Right cardiac atrium (tissue), 5 donors: ENCODE measurements at places on chromosomes 5 and 9. TPM values are rescaled to one million over a fixed set of nuclear protein-coding genes. Genes with fewer than 3 reads are reported as not detected.

DNA sequence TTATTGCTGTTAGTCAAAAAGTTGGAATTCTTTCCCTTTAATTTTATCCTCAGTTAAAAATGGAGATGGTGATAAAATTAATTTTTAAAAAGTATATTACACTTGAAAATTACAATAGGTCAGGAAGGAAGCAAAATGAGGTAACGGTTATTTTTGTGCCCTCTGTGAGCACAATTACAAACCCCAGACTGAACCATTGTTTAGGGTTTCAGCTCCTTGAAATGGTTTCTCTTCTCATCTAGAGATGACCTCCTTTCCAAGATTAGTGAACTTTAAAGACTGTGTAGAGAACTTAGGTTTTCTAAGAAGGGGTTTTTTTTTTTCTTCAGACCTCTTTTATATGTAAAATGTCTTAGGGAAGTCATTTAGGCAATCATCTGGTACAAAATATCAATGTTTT lies 126.2 kb upstream of the CHD1 start:
- no peak for DNase-seq

F2RL2 gene
- 0.11 TPM for total RNA-seq

- DNase-seq, result no peak
Observed at GRCh38 chr5:172064358-172064757, 57.9 kb upstream of the FBXW11 start.

- no peak for DNase-seq
Observed at GRCh38 chr5:77974576-77974975, 198.4 kb upstream of the TBCA start.

DNA sequence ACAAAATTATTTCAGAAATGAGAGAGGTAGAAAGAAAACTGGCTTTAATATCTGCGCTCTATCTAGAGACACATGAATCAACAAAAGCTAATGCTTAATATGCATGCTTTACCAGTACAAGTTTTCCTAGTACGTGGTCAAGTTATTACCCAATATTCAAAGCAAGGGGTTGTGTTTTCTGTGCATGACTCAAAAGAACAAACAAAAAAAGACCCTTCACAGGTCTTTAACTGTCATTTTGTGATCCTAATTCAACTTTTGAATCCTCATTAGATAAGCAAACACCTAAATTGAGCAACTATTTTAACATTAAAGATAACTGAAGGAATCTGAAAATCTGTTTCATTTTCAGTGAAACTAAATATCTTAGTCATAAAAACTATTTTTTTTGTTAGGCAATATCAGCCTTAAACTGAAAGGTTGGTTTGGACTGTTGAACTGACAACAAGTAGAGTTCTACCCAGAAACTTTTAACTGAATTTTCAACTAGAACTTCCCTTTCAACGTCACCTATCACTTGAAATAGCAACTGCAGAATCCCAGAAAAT lies 12.5 kb downstream of the ST8SIA4 start:
- no peak for DNase-seq

ADAMTSL1 gene
- 3.0 TPM for total RNA-seq

PTGS1 gene
- total RNA-seq, result 28.6 TPM

DNA sequence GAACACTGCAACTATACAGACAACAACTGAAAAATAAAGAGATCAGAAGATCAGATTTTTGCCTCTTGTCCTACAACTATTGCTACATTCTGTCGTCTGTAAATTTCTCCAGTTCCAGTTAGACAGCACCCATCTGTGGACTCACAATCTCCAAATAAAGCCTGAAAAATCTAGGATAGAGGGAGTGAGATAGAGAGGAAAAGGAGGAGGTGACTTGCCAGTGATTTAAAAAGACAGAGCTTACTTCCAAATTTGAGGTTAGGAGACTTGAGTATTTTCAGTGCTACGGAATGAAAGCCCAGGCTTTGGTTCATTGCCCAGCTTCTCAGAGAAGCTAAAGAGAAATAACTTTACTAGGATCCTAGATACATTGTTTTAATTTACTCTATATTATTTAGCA lies 63.6 kb downstream of the PTCD2 start:
- no peak for DNase-seq

- no peak for DNase-seq
Observed at GRCh38 chr9:130387398-130387797, 57.4 kb upstream of the ASS1 start.

DNA sequence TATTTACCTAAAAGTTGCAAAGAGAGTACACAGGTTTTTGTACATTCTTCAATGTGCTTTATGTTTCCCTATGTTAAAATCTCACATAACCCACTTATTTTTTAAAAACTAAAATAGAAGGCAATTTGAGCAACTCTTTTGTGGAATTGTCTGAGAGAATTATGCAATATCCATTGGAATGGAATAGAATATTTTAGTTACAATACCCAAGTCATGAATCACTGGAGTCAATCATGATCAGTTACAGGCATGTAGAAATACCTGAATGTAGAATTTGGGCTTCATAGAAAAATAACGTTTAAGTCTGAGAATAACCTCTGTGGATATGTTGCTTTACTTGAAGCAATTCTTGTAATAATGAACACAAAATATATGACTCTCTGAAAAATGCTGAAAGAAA lies 143.3 kb downstream of the FGF10 start:
- no peak for DNase-seq

DNA sequence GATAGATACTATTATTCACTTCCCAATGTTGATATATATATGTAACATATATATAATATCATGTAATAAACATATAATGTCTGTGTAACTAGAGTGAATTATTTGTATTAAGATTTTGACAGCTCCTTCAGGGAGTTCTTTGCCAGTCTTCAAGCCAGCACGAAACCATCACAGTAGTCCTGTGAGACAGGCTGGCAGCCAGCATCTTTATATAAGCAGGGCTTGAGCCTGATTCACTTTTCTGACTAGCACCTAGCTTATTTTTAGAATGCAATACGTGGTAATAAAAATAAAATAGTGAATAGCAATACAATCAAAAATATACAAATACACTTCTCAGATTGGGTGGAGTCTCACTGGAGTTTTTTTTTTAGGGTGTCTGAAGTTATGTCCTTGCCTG lies 20.7 kb upstream of the GDA start:
- DNase-seq, result no peak

PLPPR1 gene
- total RNA-seq, result not detected

DNA sequence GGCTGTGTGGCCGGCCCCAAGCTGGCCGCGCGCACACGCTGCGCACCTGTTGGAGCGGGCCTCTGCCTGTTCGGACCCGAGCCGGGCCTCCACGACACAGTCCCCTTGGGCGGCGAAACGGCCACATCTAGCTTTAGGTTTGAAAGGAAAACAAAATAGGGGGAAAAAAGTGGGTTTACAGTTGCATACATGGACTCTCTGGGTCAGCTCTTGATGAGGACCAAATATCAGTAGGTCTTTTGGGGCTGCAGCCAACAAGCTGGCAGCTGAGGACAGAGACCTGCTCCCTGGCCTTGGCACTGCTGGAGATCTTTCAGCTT lies 20.7 kb downstream of the IGIP start:
- no peak for DNase-seq

DNA sequence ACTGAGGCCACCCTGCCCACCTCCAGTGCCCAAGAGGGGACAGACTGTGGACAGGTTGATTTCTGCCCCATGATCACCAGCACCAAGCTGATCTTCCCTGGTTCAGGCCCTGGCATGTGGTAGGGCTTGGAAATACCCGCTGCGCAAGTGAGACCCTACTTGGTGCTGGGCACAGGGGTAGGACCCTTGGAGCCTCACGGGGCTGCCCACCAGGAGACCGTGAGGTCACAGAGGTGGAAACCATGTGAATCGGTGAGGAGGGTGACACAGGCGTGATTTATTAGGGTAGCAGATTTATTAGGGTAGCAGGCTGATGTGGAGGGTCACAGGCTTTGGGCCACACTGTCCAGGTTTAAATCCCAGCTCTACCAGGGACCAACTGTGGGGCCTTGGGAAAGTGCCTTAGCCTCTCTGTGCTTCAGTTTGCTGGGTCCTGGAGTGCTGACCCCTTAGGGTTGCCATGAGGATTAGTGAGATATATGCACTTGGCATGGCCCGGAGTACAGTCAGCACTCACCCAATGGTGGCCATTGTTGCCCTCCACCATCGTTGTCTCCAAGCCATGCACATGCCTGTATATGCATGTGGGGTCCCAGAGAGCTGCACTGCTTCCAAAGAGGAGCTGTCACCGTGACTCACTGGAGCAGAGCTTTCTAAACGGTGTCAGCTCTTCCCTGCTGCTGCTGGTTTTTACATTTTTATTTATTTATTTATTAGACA lies 20.9 kb upstream of the DUSP1 start:
- no peak for DNase-seq

FIBCD1 gene
- 0.20 TPM for total RNA-seq

RNF208 gene
- total RNA-seq, result 21.9 TPM

FGF10 gene
- total RNA-seq, result 1.4 TPM

GRCh38 chr5:124061663-124062062 lies 549.7 kb downstream of the CSNK1G3 start:
- no peak for DNase-seq

DNA sequence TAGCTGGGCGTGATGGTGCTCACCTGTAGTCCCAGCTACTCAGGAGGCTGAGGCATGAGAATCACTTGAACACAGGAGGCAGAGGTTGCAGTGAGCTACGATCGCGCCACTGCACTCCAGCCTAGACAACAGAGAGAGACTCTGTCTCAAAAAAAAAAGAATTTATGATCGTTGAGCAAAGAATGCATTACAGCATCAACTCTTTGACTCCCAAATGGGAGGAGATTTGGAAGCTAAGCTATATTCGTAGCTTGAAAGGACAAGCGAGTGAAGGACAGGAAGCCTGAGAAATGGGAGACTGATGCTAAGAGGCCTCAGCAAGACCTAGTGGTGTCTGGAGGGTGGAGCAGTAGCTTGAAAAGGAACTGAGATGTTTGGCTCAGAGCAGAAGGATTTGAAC lies 10.3 kb upstream of the CCIN start:
- DNase-seq, result peak; percentile 64

GRCh38 chr9:134460896-134461295 lies 134.6 kb downstream of the RXRA start:
- peak; percentile 7 for DNase-seq

GABRA1 gene
- total RNA-seq, result not detected

ABLIM3 gene
- 185 TPM for total RNA-seq

IL4 gene
- not detected for total RNA-seq

- DNase-seq, result no peak
Observed at GRCh38 chr5:55535199-55535905, 588 bp upstream of the PLPP1 start.

DNA sequence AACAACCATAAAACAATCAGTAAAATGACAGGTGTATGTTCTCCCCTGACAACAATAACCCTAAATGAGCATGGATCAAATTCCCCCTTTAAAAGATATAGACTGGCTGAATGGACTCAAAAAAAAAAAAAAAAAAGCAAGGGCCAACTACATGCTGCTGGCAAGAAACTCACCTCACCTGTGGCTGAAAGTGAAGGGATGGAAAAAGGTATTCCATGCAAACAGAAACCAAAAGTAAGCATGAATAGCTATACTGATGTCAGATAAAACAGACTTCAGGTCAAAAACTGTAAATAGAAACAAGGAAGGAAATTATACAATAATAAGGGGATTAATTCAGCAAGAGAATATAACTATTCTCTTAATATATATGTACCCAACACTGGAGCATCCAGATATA lies 54.2 kb upstream of the SSBP2 start:
- DNase-seq, result no peak

DNA sequence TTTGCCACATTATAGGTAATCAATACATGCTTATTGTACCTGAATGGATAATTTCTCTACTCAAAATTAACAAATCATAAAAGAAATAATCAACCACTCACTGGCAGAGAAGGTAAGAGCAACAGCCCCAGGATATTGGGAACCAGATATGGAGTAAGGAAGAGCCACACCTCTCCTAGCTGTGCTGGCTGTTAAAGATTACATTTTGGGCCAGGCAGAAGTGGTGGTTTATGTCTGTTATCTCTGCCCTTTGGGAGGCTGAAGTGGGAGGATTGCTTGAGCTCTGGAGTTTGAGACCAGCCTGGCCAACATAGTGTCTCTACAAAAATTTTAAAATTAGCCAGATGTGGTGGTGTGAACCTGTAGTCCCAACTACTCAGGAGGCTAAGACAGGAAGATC lies 56.4 kb downstream of the BHMT start:
- DNase-seq, result no peak

DNA sequence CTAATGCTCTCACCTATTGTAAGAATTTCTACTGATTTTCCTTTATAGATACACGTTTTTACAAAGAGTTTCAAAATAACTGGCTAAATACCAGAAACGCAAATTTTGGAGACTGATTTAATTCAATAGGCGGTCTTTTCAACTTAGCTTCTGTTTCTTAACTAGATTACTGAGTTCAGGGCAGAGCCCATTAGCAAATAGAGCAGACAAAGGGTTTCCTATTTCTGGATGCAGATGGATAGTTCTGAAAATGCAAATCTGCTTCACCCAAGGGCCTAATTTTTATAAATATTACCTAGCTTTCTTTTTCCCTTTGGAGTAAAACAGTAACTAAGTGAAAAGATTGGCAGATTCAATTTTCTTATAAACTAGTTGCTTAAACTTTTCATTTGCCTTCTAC lies 13.6 kb upstream of the KIAA1958 start:
- DNase-seq, result no peak

- DNase-seq, result no peak
Observed at GRCh38 chr9:132472199-132472598, 62.2 kb downstream of the CFAP77 start.

DNA sequence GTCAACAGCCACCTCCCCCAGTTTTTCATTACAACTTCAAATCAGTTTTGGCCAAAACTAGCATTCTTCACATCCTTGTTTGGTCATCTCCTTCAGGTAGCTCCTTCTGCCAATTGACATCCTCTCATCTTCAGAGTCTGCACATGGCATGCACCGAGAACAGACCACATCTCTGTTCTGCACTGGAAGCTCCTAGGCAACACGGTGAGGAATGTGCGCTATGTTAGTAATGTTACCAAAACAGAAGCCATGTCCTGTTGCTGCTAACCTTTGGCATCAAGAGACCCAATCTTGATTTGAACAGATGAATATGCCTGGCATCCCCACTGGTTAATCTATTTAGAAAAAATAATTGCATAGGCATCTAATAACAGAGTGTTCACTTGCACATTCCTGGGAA lies 5.1 kb upstream of the HK3 start:
- no peak for DNase-seq

LCN1 gene
- total RNA-seq, result 0.42 TPM

DNA sequence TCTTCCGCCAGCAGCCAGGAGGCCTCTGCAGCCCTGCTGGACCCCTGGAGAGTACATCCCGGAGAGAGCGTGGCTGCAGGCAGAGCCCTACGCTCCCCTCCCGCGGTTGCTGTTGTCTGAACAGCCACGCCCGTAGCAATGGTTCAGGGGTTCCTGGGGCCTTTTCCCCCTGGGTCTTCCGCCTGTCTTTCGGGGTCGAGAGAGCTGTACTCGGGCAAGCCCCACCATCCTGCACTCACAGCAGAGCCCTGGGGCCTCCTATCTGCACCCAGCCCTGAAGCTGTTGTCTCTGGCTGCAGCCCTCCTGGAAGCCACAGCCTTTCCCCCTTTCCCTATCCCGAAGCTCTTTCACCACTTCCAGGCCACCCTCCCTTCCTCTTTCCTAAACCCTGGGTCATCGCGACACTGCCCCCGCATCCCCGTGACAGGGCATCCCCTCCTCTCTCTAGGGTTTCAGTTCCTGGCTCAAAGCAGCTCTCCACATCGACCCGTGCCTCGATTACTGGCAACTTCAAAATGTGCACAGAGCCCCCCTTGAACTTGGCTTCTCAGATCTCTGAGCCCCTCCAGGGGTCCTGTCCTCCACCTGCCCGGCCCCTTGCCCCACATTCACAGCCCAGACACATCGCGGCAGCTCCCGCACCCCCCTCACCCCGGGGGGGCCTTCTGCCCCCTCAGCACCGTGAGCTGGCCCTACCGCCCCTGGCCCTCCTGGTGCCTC lies 43.9 kb upstream of the CEP72 start:
- no peak for DNase-seq

GRCh38 chr5:136957428-136957827 lies 541.7 kb downstream of the SPOCK1 start:
- DNase-seq, result no peak
